Airway epithelial cell (primary cell): ENCODE measurements at places on chromosomes 6 and 20. TPM values are rescaled to one million over a fixed set of nuclear protein-coding genes. Genes with fewer than 3 reads are reported as not detected.

FAM210B gene
- total RNA-seq, result 17.0 and 23.8 TPM in 2 replicates

MUCL3 gene
- total RNA-seq, result not detected in 2 replicates

NRN1 gene
- total RNA-seq, result 0.07 TPM in 1 of 2 replicates, not detected in the other

ABHD16B gene
- total RNA-seq, result not detected in 2 replicates

ZNF391 gene
- total RNA-seq, result 0.65 and 2.8 TPM in 2 replicates

FAM209B gene
- 0.49 TPM in 1 of 2 replicates, not detected in the other for total RNA-seq

TRMT11 gene
- 16.9 and 20.4 TPM in 2 replicates for total RNA-seq

DYNLT2 gene
- 0.56 and 0.71 TPM in 2 replicates for total RNA-seq

TAGAP gene
- total RNA-seq, result 0.07 and 0.42 TPM in 2 replicates

DDAH2 gene
- total RNA-seq, result 28.1 and 43.2 TPM in 2 replicates

MUC22 gene
- not detected in 2 replicates for total RNA-seq

DYNLRB1 gene
- 120 and 150 TPM in 2 replicates for total RNA-seq

C20orf204 gene
- 0.14 and 0.74 TPM in 2 replicates for total RNA-seq

RGL2 gene
- 50.0 and 58.6 TPM in 2 replicates for total RNA-seq

DEFB124 gene
- total RNA-seq, result not detected in 2 replicates

NKX2-2 gene
- not detected in 2 replicates for total RNA-seq

CYP39A1 gene
- total RNA-seq, result 1.8 and 2.4 TPM in 2 replicates

SLC22A3 gene
- 2.2 and 2.3 TPM in 2 replicates for total RNA-seq

CST4 gene
- total RNA-seq, result not detected in 2 replicates

SYTL3 gene
- total RNA-seq, result 0.99 and 1.5 TPM in 2 replicates

MPC1 gene
- 27.5 and 32.1 TPM in 2 replicates for total RNA-seq

RAB44 gene
- total RNA-seq, result 0.07 and 0.19 TPM in 2 replicates
